ENCODE measurements at places on chromosomes 5 and 9.
A peak's percentile ranks its signal among the peaks of the same experiment; 100 is the strongest.

DNA sequence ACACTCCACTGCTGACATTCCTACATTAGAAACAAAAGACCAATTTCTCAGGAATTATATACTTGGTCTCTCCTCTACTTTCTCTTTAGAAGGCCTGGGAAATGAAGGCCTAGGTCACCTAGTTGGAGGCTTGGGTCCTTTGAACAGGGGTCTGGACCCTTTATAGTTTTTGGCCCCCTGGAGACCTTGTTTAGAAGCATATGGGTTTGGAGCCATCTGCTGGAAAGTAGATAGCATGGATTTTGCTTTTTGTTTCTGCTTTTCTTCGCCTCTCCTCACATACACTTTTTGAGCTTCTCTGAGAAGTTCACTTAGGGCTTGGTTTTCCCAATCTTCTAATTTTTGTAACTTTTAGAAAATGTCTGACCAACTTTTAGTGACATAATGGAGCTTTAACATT is 67.1 kb upstream of the CDK20 start:
- no peak for DNase-seq

GRCh38 chr5:37975531-37975930 is 135.7 kb upstream of the GDNF start:
- DNase-seq: no peak

- no peak for DNase-seq
Measured at GRCh38 chr5:126921241-126922091, 108.9 kb downstream of the MARCHF3 start.

DNA sequence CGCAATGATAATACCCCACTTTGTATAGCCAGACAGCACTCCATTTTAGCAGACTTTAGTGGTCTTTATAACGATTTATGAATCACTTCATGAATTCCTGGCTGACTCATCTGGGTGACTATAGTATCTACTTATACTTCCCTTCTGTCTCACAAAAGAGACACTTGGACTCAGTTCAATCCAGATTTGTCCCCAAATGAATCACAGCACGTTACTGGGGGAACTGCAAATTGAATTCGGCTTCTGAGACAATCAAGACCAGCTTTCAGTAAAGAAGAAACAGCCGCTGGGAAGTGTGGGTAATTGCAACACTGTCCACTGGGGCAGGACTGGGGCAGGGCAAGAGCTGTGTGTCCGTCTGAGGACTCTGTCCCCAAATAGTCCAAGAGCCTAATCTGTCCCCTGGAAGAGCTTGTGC is 337.3 kb upstream of the RFX3 start:
- DNase-seq: peak; percentile 50

- DNase-seq: no peak
Measured at GRCh38 chr5:174420651-174421407, 303.6 kb upstream of the MSX2 start.

- no peak for DNase-seq
Measured at GRCh38 chr5:53116597-53116996, 7.0 kb upstream of the MOCS2 start.

- DNase-seq: no peak
Measured at GRCh38 chr9:37423508-37423907, 1.0 kb downstream of the GRHPR start.

DNA sequence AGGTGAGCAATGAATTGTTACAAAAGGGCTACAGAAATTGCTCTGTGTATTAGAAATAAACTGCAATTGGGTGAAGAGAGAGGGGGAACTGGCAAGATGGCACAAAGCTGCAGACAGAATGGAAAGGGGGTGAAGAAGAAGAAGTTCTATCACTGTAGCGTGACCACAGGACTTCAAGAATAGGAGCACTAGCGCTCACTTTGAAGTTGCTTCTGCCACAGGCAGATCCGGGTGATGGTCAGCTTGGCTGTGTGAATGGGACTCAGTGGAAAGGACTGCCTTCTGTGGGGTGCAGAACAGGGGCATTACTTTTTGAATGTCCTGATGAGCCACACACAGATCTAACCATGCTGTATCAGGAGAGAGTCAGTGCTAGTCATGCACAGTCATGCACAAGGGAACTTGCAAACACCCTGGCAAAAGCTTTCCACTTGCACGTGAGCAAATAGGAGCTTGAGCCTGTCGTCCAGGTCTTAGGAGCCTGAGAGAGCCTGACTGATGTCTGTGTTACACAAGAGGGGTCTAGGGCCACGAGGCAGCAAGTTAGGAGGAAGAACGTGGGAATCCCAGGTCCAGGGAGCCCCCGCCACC is 16.3 kb downstream of the IL5 start:
- DNase-seq: no peak

DNA sequence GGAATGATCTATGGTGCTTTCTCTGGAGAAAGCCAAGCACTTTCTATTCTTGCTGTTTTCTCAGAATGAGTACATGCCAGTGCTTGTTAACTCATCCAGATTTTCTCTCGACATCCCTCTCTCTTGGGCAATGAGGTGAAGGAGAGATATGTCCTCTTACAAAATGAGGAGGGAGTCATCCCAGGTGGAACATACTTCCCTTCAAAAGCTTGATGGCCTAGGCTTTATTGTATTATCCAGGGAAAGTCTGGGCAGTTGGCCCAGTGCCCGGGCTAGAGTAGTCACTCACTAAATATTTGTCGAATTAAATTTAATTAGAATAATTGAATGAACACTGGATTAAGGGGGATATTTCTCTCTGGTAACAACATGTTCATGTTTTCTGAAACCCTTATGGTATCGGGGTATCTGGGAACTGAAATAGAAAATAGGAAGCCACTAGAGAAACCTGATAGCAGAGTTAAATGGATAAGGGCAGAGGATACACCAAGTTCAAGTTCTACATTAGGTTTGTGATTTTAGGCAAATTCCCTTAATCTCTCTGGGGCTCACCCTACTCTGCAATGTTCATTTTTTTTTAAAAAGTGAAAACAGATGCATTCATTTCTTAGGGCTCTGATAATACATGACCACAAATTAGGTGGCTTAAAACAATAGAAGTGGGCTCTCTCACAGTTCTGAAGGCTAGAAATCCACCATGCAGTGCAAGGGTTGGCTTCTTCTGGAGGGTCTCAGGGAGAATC is 99.6 kb downstream of the LIFR start:
- no peak for DNase-seq

Data from hippocampal formation (tissue), 2 donors.